CD8-positive, alpha-beta memory T cell (primary cell): ENCODE measurements at places on chromosomes 6 and 20.

DNA sequence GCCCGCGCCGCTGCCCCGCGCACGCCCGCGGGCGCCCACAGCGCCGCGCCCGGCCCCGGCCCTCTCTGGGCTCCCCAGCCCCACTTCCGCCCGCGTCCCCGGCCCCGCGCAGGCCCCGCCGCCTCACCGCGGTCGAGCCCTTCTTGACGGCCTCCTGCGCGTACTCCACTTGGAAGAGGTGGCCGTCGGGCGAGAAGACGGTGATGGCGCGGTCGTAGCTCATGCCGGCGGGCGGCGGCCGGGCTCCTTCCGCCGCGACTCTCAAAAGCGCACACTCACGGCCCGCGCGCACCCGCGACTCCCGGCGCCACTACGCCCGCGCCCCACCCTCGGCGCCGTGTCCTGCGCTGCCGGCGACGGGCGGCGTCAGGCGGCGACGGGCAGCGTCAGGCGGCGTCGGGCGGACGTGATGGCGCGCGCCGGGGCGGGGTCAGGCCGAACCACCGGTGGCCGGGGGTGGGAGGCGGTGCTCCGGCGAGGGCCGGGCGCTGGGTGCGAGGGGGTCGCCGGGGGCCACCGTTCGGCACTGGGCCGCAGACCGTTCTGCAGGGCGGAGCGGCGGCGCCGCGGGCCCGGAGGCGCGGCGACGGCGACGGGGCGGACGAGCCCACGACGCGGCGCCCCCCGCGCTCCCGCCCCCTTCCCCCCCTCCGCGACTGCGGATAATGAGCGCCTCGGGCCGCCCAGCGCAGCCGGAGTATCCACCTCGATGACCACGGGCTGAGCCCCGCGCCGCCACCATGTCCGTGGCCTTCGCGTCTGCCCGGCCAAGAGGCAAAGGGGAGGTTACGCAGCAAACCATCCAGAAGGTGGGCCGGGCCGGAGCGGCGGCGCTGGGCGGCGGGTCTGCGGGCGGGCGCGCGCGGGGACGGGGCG is at the start of the genes PSMA7 and SS18L1:
TSS of gene PSMA7 (minus strand) at position 314 of the 876 bp plus-strand sequence. CDS start at position 223, 91 bp downstream.
TSS of gene SS18L1 (plus strand) at position 689 of the 876 bp plus-strand sequence. CDS start at position 741, 52 bp downstream.
- H3K4me1 ChIP-seq, result peaks cover 29% of the 10 kb centered on the region
- H3K27ac ChIP-seq, result peak within 1 kb of the TSS; percentile 72
- H3K27me3 ChIP-seq, result no peaks in the 10 kb centered on the region
- peaks cover 27% of the 10 kb centered on the region for H3K36me3 ChIP-seq
- peak; percentile 79 for DNase-seq

DNA sequence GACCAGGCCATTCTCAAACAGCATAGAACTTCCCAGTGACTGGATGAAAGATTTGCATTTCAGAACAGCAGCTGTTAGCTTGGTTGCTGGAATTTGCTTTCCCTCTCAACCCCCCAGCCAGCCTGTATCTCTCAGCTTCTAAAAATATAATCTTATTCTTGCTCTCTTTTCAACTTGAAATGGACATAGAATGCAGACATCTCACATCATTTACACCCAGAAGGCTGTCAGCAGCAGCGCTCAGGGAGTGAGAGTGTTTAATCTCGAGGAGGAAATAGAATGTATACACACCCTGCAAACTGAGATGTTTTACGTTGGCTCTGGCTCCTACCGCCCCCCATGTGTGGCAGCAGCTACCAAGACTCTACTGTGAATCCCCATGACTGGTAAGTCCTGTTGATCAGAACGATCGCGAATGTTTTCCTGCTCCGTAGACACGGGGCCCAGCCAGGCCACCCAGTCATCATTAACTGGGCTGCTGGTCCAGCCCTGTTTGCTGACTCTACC is 163.4 kb upstream of the SLC24A3 start:
- H3K36me3 ChIP-seq, result no peaks in the 10 kb centered on the region
- no peak overlapping the region for H3K4me3 ChIP-seq
- no peak for DNase-seq
- H3K4me1 ChIP-seq, result no peaks in the 10 kb centered on the region

DNA sequence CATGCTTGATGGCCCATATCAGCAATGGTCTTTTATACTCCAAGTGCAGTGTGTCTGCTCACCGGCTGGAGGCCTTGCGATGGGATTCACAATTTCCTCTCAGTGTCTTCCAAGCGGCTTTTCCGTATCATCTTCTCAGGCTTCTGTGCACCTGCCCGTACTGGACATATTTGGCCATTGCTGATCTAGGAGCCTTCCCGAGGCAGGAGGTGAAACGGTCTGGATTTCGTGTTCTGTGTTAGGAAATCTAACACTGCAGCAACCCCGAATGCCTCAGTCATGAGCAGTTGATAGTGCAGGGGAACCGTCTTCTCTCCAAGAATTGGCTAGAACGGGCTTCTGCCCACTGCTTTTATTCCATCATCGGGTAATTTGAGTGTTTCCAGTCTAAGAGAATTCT is 60.5 kb downstream of the PPP1R14C start:
- DNase-seq, result no peak
- no peak overlapping the region for H3K27ac ChIP-seq
- no peaks in the 10 kb centered on the region for H3K36me3 ChIP-seq
- H3K4me1 ChIP-seq, result no peaks in the 10 kb centered on the region

DNA sequence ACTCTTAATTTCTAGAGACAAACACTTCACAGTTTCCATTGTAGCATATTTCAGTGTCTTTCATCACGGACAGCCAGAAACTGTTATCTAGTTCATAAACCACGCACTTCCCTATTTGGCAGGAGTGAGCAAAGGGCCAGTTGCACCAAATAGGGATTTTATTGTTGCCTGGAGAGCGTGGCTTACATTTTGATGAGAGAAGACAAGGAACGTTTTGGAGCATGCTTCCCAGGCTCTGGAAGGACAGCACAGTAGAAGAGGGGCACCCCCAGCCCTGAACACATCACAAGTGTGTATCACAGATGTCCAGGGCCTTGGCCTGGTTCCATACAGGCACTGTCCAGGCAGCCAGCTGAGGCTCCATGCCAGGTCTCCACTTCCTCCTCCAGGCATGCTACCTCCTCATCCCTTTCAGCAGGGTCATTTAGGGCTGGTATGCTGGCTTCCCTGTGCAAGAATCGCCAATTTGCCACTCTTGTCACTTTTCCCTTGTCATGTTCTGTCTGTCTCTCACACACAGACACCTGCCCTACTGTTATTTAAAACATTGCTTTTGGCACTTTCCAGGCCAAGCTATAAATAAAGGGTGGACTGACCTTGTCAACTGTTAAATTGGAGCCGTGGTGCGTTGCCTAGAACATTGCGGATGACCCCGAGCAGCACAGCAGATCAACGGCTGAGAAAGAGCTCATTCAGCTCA is 235.0 kb upstream of the GMDS start:
- H3K36me3 ChIP-seq, result no peaks in the 10 kb centered on the region
- no peaks in the 10 kb centered on the region for H3K27me3 ChIP-seq
- H3K4me1 ChIP-seq, result no peaks in the 10 kb centered on the region
- H3K4me3 ChIP-seq, result no peak overlapping the region

DNA sequence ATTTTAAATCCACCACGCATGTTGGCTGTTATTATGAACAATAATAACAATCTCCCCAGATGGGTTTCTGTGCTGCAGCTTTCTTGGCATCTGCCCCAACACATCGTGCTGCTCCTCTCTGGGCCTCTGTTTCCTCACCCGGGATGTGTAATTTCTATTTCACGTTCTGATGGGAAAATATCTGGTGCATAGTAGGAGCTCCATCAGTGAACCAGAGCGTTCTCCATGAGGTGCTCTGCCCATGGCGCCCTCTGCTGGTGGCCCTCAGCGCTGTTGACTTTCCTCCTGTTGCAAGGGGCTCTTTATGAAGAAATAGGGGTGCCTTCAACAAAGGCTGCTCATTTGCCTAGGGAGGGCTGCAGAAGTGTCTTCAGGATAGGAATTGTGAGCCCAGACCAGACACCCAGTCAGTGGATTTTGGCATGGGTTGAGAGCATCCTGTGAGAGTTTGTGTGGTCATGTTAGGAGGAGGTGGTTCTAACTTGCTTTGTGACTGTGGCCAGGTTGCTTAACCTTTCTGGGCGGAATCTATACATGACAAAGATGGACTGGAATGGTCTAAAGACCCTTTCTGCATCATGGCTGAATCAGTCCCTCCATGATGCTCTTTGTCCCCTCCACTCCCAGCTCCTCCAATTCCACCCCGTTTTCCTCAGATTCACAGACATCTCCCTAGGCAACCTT is 8.1 kb downstream of the SCRT2 start:
- H3K4me3 ChIP-seq, result no peak overlapping the region
- H3K27ac ChIP-seq, result no peak overlapping the region
- peaks cover 18% of the 10 kb centered on the region for H3K27me3 ChIP-seq
- no peak for DNase-seq
- H3K4me1 ChIP-seq, result no peaks in the 10 kb centered on the region

- no peak for DNase-seq
- no peak overlapping the region for H3K27ac ChIP-seq
- no peaks in the 10 kb centered on the region for H3K4me1 ChIP-seq
- H3K36me3 ChIP-seq, result no peaks in the 10 kb centered on the region
- H3K27me3 ChIP-seq, result no peaks in the 10 kb centered on the region
- no peak overlapping the region for H3K4me3 ChIP-seq
These were observed 49.9 kb upstream of the ADGRF1 start for GRCh38 chr6:47091886-47092668.

DNA sequence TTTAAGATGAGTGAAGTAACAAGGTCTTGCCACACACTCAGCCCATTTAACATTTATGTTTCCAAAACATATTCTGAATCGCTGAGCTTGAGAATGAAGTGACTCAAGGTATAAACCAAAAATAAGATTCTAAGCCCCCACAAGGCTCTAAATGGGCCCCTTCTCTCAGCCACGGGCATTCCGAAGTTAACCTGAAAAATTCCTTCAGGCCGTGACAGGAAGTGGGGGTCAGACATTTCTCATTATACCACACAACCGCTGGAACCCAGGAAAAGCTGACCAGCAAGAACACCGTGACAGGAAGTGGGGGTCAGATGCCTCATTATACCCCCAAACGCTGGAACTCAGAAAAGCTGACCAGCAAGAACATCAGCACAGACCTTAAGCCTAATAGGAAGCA is 247.9 kb downstream of the ERMARD start:
- DNase-seq, result no peak
- no peak overlapping the region for H3K4me3 ChIP-seq
- H3K36me3 ChIP-seq, result no peaks in the 10 kb centered on the region
